NCI-H748 treated with DMSO at 0.1 percent for 48 hours (cell line): ENCODE measurements at places on chromosomes 4 and X.

DNA sequence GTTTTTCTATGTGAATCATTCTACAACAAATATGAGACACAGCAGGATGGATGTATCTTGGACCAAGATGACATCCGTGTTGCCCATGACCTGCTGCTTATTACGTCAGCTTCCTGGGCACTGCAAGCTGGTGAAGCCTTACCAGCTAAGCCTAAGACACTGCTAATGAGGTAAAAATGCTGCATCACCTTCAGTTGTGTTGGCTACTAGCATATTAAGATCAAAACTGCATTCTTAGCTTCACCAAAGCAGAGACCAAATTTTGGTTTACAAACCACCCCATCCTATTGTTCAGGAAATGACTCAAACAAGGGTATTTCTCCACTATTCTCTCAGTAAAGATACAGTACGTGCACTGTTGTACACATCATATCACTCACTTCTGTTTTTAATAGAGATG, 50.3 kb downstream of the MAML3 start:
- no peak for DNase-seq

GRCh38 chrX:136752346-136752745, 28.4 kb downstream of the ARHGEF6 start:
- no peak for DNase-seq

GRCh38 chrX:138930583-138930945, 219.0 kb upstream of the FGF13 start:
- DNase-seq = no peak

GRCh38 chr4:40446839-40447238, 111.7 kb downstream of the CHRNA9 start:
- no peak for DNase-seq

- no peak for DNase-seq
Observed at GRCh38 chr4:41514766-41515481, 23.0 kb upstream of the LIMCH1 start.

DNA sequence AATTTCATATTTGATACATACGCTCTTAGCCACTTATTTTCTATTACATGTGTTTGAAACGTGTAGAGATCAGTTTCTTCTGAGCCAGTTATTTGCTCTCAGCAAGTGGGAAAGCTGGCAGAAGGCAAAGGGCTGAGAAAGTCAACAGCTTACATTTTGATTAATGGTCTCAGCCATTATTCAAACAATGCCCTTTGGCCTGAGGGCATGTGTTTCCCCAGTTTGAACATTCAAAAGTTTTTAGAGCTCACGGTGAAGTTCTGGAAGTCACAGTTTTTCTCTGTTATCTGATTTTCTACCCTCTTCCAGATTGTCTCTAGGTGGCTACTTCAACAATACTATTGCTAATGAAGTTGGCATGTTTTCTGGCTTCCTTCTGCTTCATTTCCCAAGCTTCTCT, 591.8 kb upstream of the CPEB2 start:
- DNase-seq = no peak

DNA sequence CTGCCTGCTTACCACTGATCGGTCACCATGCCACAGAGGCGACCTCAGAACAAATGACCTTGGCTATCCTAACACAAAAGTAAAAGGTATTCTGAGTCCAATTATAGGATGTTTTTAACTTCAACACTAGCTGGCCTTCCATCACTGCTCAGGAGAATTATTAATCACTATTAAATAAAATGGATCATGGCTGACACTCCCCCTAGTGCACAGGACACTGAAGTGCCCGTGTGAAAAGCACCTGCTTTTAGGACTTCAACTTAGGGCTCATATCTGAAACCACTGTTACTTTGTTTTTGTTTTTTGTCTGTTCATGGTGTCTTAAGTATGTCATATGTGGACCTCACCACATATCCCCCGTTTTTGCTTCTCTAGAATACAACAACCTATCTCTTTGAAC, 33.9 kb downstream of the STX18 start:
- no peak for DNase-seq

GRCh38 chr4:304969-305680, at the start of gene ZNF732:
ZNF732 (minus strand) TSS chr4:305474; CDS start chr4:305310, 164 bp downstream.
- no peak for DNase-seq

DNA sequence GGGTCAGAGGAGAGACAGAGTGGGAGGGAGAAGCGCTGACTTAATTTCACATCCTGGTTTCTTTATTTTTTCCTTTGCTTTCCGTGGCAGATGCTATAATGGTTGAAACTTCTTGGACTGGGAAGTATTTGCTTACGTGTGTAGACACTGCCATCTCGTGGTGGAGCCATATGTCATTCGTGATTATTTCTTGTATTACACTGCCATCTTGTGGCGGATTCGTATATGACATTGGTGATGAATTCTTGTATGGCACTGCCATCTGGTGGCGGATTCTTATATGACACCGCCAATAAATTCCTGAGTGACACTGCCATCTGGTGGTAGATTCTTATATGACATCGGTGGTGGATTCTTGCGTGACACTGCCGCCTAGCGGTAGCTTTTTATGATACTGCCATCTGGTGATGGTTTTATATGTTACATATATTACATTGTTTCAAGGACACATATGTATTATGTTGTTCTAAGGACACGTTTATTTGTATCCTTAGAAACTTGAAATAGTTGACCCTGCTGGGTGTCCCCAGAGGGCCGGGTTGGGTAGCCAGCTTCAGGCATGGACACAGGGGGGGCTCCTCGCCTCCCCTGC, 37.3 kb upstream of the CLCN4 start:
- DNase-seq = peak; percentile 51

DNA sequence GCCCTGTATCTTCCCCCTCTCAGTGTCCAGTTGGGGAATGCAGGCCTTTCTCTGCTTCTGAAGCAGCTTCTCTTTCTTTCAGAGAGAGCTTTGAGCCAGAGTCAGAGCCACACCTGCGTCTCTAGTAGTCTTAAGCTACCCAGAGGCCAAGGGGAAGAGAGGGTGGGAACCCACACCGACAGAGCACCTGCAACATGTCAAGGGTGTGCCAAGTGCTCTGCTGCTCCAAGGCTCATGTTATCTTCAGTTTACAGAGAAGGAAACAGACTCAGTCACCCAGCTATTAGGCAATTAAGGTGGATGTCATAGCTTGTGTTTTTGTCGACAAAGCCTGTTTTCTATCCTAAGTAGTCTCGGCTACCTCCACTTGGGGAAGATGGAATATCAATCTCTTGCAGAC, 22.7 kb upstream of the RNF212 start:
- no peak for DNase-seq

- DNase-seq = no peak
Observed at GRCh38 chrX:33307911-33308354, 96.6 kb upstream of the DMD start.

- no peak for DNase-seq
Observed at GRCh38 chr4:166896254-166896653, 338.0 kb downstream of the SPOCK3 start.

DNA sequence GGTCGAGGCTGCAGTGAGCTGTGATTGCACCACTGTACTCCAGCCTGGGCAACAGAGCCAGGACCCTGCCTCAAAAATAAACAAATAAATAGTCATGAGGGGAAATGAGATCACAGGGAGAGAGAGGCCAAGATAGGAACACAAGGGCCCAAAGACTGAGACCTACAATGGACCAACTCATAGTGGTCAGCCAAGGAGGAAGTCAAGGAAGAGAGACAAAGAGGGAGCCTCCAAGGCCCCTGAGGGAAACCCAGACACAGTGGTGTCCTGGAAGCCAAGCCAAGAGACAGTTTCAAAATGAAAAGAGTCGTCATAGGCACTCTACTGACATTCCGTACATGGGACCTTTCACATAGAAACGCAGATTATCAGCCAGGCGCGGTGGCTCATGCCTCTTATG, 153.3 kb downstream of the BCOR start:
- DNase-seq = no peak

GRCh38 chrX:33204889-33205288, 6.5 kb downstream of the DMD start:
- no peak for DNase-seq

DNA sequence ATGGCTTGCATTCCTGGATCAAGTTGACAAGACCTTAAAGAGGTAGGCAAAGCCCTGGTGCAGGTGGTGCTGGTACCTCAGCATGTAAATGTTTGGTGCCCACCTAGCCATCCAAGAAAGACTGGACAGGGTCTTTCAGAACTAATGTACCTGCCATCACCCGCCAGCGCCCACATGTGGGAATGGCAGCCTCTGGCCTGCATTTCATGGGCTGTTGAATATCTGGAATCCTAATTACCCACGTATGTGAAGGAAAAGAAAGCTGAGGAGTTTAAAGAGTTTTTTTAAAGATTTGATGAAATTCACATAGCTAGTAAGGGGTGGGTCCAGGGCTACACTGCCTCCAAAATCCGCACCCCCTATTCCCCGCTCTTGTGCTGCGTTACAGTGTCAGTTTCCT, 8.6 kb upstream of the CCDC149 start:
- DNase-seq = no peak

- DNase-seq = peak; percentile 16
Observed at GRCh38 chr4:109433205-109434006, at the start of gene SEC24B. SEC24B (plus strand) TSS chr4:109433815; CDS start chr4:109433870, 55 bp downstream.

DNA sequence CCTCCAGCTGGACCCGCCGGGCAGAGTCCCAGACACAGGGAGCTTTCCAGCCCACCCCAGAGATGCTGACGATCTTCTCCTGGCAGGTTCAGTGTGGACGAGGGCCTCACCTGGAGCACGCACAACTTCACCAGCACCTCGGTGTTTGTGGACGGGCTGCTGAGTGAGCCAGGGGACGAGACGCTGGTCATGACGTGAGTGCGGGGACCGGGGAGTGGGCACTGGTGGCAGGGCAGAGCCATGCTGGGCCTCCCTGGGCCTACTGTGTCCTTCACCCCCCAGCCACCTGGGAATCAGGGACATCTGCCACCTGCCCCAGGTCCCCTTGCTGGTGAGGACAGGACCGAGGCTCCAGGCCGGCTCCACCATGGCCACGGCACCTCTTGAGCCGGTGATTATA, 235.6 kb downstream of the AFAP1 start:
- no peak for DNase-seq

GRCh38 chr4:3523146-3523627, 9.0 kb downstream of the LRPAP1 start:
- DNase-seq = no peak
